ENCODE measurements at places on chromosomes 2 and 18.
A peak's percentile ranks its signal among the peaks of the same experiment; 100 is the strongest.

DNA sequence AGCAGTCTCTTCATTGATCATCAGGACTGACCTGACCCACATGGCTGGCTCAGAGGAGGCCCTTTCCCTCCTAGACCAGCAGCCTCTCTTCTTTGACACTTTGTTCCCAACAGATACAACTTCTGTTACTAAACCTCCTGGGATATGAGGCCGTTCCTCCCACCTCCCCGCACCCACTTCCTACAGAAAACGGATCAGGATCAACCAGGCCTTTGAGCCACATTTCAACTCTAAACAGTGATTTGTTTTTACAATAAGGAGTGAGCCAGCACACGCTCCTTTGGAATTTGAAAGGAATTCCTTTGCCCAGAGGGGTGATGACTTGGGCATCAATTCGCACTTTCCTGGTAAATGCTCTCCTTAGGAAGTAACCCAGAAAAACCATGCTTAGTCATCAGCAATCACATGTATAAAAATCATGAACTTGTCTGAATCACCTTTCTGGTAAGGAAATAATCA is 180.4 kb downstream of the FAM124B start:
- H3K4me1 ChIP-seq = peaks cover 7% of the 10 kb centered on the region
- no peaks in the 10 kb centered on the region for H3K36me3 ChIP-seq
- no peak overlapping the region for H3K4me3 ChIP-seq
- H3K27me3 ChIP-seq = no peaks in the 10 kb centered on the region
- peak overlapping the region; percentile 40 for H3K27ac ChIP-seq

DNA sequence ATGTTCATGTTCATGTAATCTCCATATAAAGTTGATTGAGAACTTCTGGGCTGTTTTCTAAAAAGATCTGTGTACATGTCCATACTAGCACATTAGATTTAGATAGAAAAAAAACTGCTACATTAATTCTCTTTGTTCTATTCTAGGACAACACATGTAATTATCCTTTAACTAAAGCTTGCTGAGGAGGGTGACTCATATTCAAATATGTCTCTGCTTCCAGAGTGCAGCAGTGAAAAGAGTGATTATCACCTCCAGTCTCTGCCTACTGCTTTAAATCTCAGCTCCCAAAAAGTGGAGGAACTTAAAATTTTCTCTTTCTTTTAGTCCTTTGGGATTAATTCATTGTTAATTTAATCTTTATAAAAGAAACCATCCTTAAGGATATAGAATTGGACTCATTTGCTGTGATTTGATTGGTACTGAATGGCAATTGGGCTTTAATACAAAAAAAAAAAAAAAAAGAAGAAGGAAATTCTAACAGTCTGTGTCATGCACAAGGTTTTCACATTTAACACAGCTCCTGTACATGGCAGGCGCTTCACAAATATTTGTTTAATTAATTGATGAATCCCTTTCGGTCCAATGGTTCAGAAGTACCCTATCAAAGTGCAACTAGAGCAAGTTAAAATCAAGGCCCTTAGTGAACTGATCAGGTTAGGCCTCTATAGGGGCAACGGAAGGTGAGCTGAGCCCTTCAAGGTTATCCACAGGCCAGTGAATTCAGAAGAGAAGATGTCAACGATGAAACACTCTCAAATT is 214.0 kb upstream of the KCNJ3 start:
- H3K27me3 ChIP-seq = no peaks in the 10 kb centered on the region
- H3K36me3 ChIP-seq = no peaks in the 10 kb centered on the region
- H3K27ac ChIP-seq = no peak overlapping the region
- no peaks in the 10 kb centered on the region for H3K4me1 ChIP-seq
- H3K4me3 ChIP-seq = no peak overlapping the region

DNA sequence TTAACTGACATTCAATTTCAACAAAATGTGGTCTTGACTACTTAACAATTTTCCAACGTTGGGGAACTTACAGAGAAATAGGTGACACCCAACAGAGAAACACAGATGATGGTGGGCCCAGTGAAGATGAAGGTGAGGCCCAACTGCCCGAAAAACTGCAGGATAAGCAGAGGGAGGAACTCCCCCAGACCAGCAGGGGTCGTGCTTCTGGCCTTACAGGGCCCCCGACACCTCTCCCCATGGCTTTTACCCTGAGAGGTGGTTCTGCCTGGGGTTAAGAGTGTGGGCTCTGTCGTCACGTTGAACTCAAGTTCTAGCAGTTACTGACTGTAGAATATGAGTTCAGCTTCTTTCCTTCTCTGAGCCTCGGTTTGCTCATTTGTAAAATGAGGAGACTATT is 119.5 kb upstream of the SMIM21 start:
- no peak overlapping the region for H3K27ac ChIP-seq
- H3K27me3 ChIP-seq = no peaks in the 10 kb centered on the region
- H3K4me3 ChIP-seq = no peak overlapping the region
- H3K36me3 ChIP-seq = no peaks in the 10 kb centered on the region

GRCh38 chr2:128446874-128447537 is 128.3 kb upstream of the HS6ST1 start:
- no peak overlapping the region for H3K4me3 ChIP-seq
- H3K27me3 ChIP-seq = no peaks in the 10 kb centered on the region
- DNase-seq = no peak
- H3K36me3 ChIP-seq = no peaks in the 10 kb centered on the region
- H3K4me1 ChIP-seq = no peaks in the 10 kb centered on the region

DNA sequence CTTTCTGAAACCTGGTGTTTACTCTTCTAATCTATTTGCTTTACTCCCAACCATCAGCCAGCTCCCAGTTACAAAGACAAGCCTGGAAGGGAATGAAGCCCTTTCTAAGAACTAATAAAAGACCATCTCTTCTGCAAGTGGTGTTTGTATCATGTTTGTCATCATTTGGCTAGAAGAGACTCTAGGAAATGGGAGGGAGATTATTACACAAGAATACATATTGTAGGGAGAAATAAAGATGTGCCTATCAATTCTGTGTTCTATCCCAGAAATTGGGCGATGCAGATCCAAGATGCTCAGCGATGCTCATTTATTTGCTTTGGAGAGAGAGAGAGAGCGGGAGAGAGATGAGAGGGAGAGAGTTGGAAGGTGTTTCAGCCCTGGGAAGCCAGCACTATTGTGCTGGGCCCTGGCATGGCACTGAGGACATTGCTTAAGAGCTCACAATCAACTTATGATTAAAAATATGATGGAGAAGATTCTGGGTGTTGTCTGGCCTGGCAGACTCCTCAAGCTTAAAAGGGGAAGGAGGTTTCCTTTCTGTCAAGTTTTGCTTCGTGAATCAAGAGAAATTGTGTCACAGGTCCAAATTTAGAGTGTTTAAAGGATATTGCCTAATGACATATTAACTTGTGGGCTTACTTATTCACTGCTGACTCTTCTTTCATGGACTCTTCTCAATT is 41.8 kb upstream of the AFF3 start:
- no peaks in the 10 kb centered on the region for H3K36me3 ChIP-seq
- H3K4me3 ChIP-seq = no peak overlapping the region
- no peak overlapping the region for H3K27ac ChIP-seq
- DNase-seq = no peak
- no peaks in the 10 kb centered on the region for H3K4me1 ChIP-seq
- peaks cover 2% of the 10 kb centered on the region for H3K27me3 ChIP-seq

DNA sequence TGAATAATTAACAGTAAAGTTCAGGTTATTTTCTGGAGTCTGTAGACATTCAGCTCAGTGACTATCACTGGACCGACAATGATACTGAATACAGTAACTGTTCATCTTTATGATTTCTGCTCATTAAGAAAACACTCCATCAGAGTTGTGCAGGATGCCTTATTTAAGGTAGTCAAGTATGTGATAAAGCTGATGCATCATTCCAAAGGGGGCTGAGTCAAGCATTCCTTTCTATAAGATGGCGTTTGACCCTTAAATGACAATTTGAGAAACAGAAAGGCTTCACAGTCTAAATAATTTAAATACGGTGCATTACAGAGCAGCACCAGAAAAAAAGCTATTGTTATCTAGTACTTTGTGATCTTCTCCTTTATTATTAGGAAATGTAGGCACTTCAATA is 131.1 kb downstream of the CDH2 start:
- no peak overlapping the region for H3K27ac ChIP-seq
- H3K27me3 ChIP-seq = no peaks in the 10 kb centered on the region
- H3K4me1 ChIP-seq = no peaks in the 10 kb centered on the region

DNA sequence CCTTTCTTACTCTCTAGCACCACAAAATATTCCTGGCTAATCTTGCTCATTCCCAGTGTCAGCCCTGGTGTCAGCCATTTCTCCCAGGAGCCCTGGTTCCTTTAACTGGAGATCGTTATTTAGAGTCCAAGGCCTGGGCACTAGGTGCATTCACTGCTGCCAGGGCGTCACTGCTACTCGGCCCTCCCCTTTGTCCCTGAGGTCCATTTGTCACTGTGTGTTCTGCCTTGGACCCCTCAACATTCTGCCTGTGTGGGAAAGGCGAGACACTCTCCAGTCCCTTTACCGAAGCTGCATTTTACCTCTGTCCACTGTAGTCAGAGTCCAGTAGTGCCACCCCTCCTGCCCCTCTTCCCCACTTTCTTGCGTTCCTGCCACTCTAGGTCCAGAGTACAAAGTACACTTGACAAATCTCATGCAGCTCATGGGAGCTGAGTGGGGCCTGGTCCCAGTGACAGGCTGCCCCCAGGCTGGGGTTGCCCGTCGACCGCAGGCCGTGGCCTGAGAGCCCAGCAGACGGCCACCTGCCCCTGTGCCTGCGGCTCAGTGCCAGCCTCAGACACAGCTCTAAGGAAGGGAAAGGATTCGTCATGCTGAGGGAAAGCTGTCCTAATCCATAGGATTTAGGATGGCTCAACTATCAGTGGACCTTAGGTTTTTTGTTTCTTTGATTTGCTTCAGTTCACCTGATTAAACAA is 52.1 kb downstream of the COPS8 start:
- no peaks in the 10 kb centered on the region for H3K4me1 ChIP-seq
- H3K36me3 ChIP-seq = no peaks in the 10 kb centered on the region

- no peak overlapping the region for H3K4me3 ChIP-seq
- H3K4me1 ChIP-seq = peaks cover 14% of the 10 kb centered on the region
- H3K27me3 ChIP-seq = no peaks in the 10 kb centered on the region
- H3K27ac ChIP-seq = no peak overlapping the region
Observed at GRCh38 chr18:46073474-46074331, 1.6 kb upstream of the PSTPIP2 start.

GRCh38 chr18:5532066-5532465 is 11.7 kb downstream of the EPB41L3 start:
- H3K36me3 ChIP-seq = peaks cover 3% of the 10 kb centered on the region
- DNase-seq = no peak
- peak overlapping the region; percentile 33 for H3K27ac ChIP-seq
- peaks cover 22% of the 10 kb centered on the region for H3K4me1 ChIP-seq
- H3K4me3 ChIP-seq = no peak overlapping the region

GRCh38 chr2:42249887-42250286 is 80.7 kb downstream of the EML4 start:
- H3K4me3 ChIP-seq = no peak overlapping the region
- DNase-seq = no peak
- no peaks in the 10 kb centered on the region for H3K27me3 ChIP-seq
- peaks cover 2% of the 10 kb centered on the region for H3K36me3 ChIP-seq
- no peak overlapping the region for H3K27ac ChIP-seq

- H3K27me3 ChIP-seq = no peaks in the 10 kb centered on the region
- no peaks in the 10 kb centered on the region for H3K4me1 ChIP-seq
- no peak overlapping the region for H3K27ac ChIP-seq
- no peaks in the 10 kb centered on the region for H3K36me3 ChIP-seq
- DNase-seq = no peak
- no peak overlapping the region for H3K4me3 ChIP-seq
Observed at GRCh38 chr2:82124629-82125028, 1820.1 kb upstream of the LRRTM1 start.

GRCh38 chr18:77369644-77370043 is 120.0 kb downstream of the GALR1 start:
- no peak overlapping the region for H3K4me3 ChIP-seq
- H3K27ac ChIP-seq = no peak overlapping the region
- DNase-seq = no peak
- no peaks in the 10 kb centered on the region for H3K27me3 ChIP-seq
- no peaks in the 10 kb centered on the region for H3K36me3 ChIP-seq

DNA sequence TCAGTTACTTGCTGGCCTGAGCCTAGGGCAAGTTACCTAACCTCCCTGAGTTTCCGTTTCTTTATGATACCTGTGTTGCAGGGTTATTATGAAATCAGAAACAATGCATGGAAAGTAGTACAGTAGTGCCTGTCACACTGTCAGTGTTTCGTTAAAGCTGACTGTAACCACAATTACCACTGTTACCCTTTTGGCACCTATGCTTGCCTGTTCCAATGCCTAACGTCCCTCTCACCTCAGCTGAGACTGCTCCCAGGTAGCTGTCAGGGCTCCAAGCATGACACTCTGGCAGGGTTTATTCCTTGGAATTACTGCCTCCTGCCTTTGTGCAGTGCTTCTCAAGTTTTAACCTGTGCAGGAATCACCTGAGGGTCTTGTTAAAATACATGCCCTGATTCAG is 135.2 kb upstream of the RBMS1 start:
- no peak overlapping the region for H3K27ac ChIP-seq
- DNase-seq = peak; percentile 23
- H3K4me1 ChIP-seq = peaks cover 4% of the 10 kb centered on the region
- no peak overlapping the region for H3K4me3 ChIP-seq
- H3K27me3 ChIP-seq = no peaks in the 10 kb centered on the region

DNA sequence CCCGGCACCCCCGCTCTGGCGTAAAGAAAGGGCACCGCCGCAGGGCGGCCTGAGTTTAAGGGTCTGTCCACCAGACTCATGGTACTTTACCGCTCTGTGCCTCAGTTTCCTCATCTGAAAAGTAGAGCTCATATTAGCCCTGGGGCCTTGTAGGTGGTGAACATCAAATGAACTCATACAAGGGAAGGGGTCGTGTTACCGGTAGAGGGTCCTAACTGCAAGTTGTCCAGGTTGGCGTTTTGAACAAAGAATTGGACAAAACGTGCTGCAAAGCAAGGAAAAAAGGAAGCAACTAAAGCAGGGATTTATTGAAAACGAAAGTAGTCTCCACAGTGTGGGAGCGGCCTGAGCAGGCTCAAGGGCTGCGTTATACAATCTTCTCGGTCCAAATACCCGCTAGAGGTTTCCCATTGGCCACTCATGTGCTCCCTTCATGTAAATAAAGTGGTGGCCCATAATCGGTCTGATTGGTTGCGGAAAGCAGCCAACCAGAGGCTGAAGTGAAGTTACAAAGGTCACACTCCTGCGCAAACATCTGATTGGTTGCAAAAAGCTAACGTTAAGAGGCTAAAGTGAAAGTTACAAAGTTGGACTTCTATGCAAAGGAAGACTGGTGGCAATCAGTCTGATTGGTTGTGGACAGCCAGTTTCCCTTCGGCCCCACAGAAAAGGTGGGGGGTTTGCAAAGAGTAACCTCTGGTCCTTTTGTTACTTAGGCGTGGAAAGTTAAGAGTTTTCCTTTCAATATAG is 80.7 kb upstream of the LDLRAD4 start:
- H3K27me3 ChIP-seq = no peaks in the 10 kb centered on the region
- H3K27ac ChIP-seq = no peak overlapping the region
- peak; percentile 74 for DNase-seq
- no peaks in the 10 kb centered on the region for H3K36me3 ChIP-seq
- no peaks in the 10 kb centered on the region for H3K4me1 ChIP-seq

GRCh38 chr2:20217041-20217970 is 7.6 kb downstream of the SDC1 start:
- peaks cover 15% of the 10 kb centered on the region for H3K4me1 ChIP-seq
- no peak overlapping the region for H3K4me3 ChIP-seq
- no peaks in the 10 kb centered on the region for H3K27me3 ChIP-seq
- H3K27ac ChIP-seq = no peak overlapping the region
- DNase-seq = no peak

Measured in trophoblast cell (in vitro differentiated cells and primary cell).